ENCODE measurements at places on chromosomes 16 and 17.

DNA sequence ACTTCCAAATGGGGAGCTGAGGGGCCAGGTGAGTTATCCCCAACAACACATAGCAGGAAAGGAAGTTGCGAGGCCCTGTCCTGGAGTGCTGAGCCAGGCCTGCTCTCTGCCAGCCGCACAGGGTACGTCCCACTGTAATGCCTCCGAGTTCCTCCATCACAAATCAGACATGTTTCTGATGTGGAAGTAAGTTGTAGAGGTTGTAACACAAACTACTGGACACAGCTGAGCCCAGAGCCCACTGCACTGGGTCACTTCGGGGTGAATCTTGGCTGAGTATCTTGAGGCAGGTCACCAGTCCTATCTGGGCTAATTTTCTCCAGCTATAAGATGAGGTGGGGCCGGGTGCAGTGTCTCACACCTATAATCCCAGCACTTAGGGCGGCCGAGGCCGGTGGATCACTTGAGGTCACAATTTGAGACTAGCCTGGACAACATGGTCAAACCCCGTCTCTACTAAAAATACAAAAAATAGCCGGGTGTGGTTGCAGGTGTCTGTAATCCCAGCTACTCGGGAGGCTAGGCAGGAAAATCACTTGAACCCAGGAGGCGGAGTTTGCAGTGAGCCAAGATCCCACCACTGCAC lies 100.8 kb upstream of the CDH5 start:
- no peak for DNase-seq

DNA sequence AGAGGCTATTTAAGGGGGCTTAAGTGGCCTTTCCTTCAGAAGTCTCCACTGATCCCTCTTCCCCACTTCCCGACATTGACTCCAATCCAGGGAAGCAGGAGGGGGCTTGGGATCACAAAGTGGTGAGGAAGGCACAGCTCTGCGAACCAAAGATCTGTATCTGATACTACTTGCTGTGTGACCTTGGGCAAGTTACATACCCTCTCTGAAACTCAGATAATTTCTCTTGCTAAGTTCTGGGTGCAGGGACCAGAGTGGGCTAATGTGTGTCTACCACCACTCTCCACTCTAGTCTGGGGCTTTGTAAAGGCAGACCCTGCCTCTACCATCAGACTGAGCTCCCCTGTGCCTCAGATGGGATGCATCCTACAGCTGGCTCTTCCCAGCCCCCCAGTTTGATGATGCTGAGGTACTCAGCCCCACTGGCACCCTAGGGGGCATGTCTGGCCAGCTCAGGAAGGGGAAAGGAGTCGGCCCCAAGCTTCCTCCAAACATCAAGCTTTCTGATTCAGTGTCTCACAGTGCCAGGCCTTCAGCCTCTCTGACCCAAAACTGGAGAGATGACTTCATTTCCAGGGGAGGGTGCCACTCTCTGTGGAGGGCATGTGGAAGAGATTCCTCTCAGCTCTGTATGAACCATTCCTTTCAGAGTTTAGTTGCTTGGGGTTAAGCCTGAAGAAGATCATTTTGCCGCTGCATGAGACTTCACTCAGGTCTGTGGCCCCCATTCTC lies 10.9 kb downstream of the DLX4 start:
- DNase-seq: no peak

- DNase-seq: peak; percentile 53
Measured at GRCh38 chr16:28082624-28083023, 19.1 kb upstream of the GSG1L start.

- no peak for DNase-seq
Measured at GRCh38 chr16:85128079-85128837, 16.0 kb upstream of the CIBAR2 start.

DNA sequence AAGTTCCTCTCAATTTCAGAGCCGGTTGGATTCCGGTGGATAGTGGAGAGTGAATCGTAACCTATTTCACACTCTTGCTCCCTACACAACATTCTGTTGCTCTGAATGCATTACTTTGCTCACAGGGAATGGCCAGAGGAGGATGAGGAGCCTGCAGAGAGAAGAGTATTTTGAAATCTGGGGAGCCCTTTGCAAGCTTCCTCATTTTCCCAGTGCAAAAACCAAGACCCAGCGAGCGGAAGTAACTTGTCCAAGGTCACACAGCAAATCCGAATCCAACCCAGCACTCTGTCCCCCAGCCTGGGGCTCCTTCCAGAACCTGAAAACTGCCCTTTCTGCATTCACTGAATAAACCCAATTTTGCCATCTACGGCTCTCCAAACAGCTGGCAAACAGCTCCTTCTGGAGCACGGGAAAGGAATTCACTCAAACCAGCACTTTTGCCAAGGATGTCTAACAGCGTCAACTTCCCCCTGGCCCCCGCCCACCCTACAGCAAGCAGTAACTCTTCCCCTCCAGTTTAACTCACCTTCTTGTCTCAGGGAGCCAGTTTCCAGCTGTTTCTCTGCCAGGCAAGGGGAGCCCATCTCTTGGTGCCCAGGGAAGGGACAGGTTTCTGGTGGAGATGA lies 557 bp downstream of the KCNG4 start:
- no peak for DNase-seq
